EL (cell line): ENCODE measurements at places on chromosomes 13 and 19.
A peak's percentile ranks its signal among the peaks of the same experiment; 100 is the strongest.

- DNase-seq: no peak
Observed at GRCh38 chr19:6501740-6502648, at the start of gene TUBB4A. TUBB4A (minus strand) TSS chr19:6502309; CDS start chr19:6502212, 97 bp downstream.

- DNase-seq: peak; percentile 98
Observed at GRCh38 chr13:37656247-37656940, 57.8 kb upstream of the POSTN start.

GRCh38 chr19:29851769-29852521 lies 40.2 kb downstream of the CCNE1 start:
- no peak for DNase-seq

DNA sequence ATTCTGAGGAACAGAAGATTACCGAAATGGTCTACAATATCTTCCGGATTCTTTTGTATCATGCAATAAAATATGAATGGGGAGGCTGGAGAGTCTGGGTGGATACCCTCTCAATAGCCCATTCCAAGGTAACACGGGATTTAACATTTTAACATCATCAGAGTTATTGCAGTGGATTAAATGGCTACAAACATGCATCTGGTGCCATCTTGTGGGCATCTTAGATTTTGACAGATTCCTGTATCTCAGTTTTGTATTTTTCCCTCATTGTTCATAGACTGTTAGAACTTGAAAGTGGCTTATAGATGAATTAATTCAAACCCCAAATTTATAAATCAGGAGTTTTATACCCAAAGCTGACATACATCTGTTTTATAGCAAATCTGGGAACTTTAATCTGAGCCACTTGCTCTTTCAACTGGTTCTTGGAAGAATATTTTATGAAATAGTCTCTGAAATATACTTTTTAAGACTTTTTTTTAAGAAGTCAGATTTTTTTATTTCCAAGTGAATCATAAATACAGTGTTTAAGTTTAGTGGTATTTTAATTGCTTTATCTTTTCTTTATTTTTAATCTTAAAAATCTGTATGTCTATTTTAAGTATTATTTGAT lies 215.2 kb downstream of the NBEA start:
- peak; percentile 55 for DNase-seq

- no peak for DNase-seq
Observed at GRCh38 chr19:23287620-23288019, 37.4 kb upstream of the ZNF724 start.

DNA sequence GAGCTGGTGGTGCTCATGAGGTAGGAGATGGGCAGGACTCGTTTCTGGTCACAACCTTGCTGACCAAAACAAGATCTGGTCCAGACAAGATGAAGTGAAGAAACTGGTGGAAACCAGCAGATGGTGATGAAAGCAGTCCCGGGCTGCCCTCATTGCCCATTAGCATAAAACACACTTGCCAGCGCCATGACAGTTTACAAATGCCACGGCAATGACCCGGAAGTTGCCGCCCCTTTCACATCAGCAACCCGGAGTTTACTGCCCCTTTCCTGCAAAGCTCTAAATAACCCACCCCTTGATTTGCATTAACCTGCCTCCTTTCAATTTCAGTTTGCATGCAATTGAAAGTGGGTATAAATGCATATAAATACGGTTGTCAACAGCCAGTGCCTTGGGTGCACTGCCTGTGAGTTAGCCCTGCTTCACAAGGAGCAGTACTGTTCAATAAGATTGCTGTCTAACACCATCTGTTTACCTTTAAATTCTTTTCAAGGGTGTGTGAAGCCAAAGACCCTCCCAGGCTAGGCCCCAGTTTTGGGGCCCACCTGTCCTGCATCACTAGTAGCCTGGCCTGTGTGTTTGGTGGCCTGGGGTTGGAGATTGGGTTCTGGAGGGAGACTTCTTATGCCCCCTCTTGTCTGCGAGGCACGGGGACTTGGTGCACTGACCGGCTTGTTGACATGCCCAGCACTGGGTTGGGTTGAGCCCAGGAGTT lies 38.8 kb downstream of the CHST8 start:
- no peak for DNase-seq

DNA sequence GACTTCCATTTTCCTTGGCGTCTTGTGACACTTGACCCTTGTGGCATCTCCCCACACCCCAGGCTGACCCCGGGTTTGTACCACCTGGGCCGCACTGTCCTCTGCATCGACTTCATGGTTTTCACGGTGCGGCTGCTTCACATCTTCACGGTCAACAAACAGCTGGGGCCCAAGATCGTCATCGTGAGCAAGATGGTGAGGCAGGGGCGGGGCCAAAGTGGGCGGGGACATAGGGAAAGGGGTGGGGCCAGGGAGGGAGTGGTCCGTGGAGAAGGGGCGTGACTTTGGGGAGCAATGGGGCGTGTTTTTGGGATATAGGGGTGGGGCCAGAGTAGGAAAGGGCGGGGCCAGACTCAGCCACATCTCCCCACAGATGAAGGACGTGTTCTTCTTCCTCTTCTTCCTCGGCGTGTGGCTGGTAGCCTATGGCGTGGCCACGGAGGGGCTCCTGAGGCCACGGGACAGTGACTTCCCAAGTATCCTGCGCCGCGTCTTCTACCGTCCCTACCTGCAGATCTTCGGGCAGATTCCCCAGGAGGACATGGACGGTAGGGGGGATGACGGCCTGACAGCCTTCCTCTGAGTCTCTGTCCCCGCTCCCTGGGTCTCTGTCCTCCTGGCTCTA lies 42.8 kb downstream of the TRPM4 start:
- no peak for DNase-seq

DNA sequence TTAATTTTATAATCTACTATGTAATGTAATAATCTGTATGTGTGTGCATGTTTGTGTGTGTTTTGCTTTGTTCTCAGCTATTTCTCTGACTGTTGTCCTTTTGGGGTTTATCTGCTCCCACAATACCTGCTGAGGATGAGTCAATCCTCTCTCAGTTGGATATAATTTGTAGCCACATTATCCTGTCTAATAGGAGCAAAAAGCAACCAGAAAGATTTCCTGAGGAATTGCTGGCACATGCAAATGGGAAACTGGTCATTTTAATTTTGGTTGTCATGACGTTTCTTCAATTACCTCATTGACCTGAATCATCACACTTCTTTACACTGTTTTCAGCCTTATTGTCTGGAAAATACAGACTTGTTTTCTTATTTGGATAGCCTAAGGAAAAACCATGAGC lies 488.4 kb downstream of the KLF5 start:
- no peak for DNase-seq

GRCh38 chr19:47239610-47240296 lies 8.8 kb upstream of the BBC3 start:
- DNase-seq: peak; percentile 67

DNA sequence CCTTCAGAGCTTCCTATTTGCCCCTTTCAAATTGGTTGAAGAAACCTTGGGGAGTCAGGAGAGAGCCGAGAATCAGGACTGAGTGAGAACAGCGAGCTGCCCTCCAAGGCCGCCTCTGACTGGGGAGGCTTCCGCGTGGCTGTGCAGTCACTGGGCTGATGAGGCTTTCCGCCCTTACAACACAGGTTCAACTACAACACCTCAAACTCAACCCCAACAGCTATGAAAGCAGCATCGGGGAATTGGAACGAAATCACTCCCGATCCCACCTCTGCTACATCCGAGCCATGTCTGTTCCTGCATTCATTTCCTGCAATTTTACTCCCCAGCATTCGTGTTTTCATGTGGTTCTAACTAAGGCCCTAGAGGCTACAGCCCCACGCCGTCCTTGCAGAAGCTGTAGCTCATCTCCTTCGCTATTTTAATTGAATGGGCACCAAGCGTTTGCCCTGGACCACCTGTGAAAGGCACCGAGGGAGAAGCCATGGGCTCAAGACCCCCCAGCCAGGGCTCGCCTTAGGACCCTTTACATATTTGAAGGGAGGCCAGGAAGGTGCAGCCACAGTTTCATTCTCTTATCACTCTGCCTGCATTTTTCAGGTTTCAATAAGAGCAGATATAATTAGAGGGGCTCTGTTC lies 12.3 kb upstream of the RASA3 start:
- no peak for DNase-seq

DNA sequence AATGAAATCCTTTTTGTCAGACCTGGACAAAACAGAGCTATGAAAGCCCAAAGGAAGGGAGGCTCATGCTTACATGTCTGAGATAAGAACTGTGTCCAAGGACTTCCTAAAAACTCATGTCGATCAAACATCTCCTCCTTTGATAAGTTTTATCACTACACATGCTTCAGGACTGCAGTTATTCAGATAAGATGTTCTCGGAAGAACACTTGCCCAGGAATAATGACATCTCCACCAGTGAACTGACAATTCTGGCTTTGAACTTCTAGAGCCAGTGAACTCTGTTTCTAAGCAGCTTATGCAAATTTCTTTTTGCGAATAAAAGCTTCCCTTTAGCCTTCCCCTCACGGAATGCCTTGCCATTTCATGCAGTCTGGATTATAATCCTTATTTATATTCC lies 561.6 kb downstream of the TBC1D4 start:
- DNase-seq: no peak

- DNase-seq: no peak
Observed at GRCh38 chr13:62687732-62688131, 1272.1 kb upstream of the PCDH20 start.

DNA sequence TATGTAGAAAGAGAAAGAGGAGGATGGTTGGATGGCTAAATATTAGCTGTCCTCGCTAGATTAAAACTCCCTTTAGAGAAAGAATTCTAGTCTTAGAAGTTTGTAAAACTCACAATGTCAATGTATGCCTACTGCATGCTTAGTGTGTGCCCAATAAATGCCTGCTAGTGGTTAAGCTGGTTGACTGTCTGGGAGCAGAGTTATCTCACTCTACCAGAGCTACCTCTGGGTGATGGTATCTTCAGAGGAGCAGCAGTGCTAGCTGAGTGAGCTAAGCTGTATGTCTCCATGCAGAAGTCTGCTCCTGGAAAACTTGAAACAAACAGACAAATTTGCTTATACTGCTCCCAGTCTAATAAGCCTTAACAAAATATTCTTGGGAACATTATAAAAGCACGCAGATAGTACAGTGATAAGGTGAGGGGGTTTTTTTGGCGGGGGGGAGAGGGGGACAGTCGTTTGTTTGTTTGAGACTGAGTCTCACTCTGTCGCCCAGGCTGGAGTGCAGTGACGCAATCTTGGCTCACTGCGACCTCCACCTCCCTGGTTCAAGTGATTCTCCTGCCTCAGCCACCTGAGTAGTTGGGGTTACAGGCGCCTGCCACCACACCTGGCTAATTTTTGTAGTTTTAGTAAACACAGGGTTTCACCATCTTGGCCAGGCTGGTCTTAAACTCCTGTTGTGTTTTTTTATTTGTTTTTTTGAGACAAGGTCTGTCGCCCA lies 202.8 kb upstream of the TSC22D1 start:
- no peak for DNase-seq

GRCh38 chr13:40619479-40619814 lies 47.0 kb downstream of the FOXO1 start:
- DNase-seq: no peak

- DNase-seq: peak; percentile 99
Observed at GRCh38 chr19:8355631-8356402, 8.1 kb upstream of the ANGPTL4 start.

- no peak for DNase-seq
Observed at GRCh38 chr13:54637366-54637765, 1608.8 kb downstream of the OLFM4 start.

- DNase-seq: no peak
Observed at GRCh38 chr13:21142766-21143165, 33.6 kb downstream of the SKA3 start.

- peak; percentile 7 for DNase-seq
Observed at GRCh38 chr19:28578786-28579505, 634.0 kb downstream of the UQCRFS1 start.

GRCh38 chr13:51734786-51735185 lies 69.2 kb downstream of the DHRS12 start:
- DNase-seq: peak; percentile 62

- DNase-seq: no peak
Observed at GRCh38 chr19:8446061-8446709, 1.4 kb downstream of the HNRNPM start.

DNA sequence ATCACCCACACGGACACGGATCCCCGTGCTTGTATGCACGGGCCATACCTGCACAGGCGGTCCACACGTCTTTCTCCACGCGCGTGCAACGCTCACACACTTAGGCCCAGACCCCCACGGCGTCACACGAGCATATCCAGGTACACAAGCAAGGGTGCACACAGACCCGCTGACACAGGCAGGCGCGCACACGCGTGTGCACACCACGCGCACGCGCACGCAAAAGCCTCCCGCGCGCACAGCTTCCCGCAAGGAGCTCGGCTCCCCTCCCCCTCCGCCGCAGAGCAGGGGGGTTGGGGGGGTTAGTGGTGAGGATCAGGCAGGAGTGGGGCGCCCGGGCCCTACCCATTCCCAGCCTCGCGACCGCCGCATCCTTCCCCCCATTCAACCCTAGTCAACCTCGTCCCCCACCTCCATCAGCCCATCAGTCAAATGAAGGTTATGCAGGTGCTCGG lies 407 bp downstream of the RAB3A start:
- DNase-seq: no peak

- DNase-seq: peak; percentile 78
Observed at GRCh38 chr19:36136964-36137686, 2.7 kb upstream of the CAPNS1 start.

DNA sequence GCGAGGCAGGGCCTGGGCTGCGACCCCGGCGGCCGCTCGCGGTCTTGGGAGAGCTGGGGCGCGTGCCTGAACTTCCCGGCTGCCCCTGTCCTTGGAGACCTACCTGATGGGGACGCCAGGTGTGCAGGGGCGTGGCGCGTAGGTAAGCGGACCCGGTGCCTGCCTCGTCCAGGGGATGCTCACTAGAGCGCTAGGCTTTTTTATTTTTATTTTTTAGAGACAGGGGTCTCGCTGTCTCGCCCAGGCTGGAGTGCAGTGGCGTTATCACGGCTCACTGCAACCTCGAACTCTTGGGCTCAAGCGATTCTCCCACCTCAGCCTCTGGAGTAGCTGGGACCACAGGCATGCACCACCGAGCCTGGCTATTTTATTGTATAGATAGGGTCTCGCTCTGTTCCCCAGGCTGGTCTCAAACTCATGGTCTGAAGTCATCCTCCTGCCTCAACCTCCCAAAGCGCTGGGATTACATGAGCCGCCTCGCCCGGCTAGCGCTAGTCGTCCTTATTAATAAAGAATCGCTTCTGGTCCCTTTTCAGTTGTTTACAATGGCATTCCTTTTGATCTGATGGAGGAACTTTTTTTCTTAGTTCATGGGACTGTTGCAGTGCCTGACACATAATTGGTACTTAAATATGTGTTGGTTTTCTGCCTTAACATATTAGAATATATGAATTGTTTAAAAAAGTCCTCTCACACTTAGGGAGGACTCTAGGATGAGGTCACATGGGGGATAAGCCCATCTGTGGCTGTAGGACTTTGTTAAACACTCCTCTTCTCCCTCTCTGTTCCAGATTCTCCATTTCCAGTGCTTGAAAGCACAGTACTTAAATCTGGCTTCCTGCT lies 812 bp downstream of the DPY19L3 start:
- DNase-seq: peak; percentile 6
